Activated T-cell treated with anti-CD3 and anti-CD28 coated beads for 1 hour (primary cell): ENCODE measurements at places on chromosomes 1 and 21.

GRCh38 chr1:39642796-39643195, 3.4 kb upstream of the HEYL start:
- no peak for DNase-seq

GRCh38 chr1:215146240-215146975, 63.9 kb downstream of the KCNK2 start:
- no peak for DNase-seq

GRCh38 chr1:1435106-1435903, at the start of gene VWA1:
Gene VWA1, plus strand, starts transcription at chr1:1435690. Its CDS starts 59 bp downstream, at chr1:1435749.
- DNase-seq = peak; percentile 46

- peak; percentile 6 for DNase-seq
Observed at GRCh38 chr1:34460193-34460592, 283.5 kb downstream of the C1orf94 start.

DNA sequence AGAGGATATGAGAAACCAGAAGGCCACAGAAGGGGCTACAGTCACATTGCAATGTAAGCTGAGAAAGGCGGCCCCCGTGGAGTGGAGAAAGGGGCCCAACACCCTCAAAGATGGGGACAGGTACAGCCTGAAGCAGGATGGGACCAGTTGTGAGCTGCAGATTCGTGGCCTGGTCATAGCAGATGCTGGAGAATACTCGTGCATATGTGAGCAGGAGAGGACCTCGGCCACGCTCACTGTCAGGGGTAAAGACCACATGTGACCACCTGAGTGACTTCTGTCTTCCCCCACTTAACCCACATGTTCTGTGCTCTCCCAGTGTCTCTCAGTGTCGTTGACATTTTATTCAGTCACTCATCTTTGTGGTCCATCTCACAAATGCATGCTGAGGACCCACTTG, 92.1 kb downstream of the OBSCN start:
- no peak for DNase-seq

GRCh38 chr21:40640266-40640789, 206.6 kb downstream of the DSCAM start:
- DNase-seq = no peak

DNA sequence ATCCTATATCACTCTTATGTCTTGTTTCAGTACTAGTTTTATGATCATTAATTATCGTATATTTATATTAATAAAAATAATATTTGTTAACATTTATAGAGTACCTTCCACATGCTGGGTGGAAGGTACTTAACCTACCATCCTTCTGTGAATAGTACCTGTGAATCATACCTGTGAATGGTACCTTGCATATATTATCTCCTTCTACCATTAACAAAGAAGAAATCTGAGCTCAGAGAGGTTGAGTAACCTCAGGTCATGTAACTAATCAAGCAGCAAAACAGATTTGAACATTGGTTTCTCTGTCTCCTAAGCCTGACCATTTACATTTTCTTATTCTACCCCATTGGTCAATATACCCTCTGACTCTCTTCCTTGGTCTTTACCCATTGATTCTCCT, 174.4 kb upstream of the UBE2U start:
- no peak for DNase-seq

DNA sequence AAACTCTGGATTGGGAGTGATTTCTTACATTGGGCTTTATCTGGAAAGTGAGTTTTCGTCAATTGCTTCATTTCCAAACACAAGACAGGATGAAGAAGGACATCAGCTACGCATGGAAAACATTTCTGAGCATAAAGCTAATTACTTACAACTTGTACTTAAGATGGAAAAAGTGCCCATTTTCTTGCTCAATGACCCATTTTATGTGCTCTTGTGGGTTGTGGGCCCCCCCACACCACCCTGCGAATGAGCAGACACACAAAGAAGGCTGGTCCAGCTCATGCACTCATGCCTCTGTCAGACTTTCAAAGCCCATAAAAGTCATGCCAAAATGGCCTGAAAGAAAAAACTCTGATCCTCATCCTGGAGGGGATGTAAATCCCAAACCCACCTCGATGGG, 663.0 kb downstream of the AJAP1 start:
- DNase-seq = no peak

GRCh38 chr1:184044603-184045376, 6.7 kb upstream of the TSEN15 start:
- DNase-seq = no peak

DNA sequence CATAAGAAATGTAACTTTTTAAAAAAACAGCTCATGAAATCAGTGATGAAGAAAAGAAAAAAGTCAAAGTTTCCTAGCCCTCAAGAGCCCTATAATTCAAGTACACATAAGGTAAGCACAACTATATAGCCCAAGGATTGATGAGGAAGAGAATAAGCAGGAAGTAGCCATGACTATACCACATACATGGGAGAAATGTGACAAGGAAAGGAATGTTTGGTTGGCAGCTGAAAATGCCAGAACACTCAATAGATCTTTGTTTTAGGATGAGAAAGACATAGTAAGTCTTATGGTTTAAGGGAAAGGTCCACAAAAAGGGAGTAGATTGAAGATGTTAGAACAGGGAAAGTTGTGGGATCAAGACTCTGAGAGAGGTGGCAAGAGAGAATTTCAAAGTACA, 5.7 kb downstream of the DOCK7 start:
- DNase-seq = no peak

DNA sequence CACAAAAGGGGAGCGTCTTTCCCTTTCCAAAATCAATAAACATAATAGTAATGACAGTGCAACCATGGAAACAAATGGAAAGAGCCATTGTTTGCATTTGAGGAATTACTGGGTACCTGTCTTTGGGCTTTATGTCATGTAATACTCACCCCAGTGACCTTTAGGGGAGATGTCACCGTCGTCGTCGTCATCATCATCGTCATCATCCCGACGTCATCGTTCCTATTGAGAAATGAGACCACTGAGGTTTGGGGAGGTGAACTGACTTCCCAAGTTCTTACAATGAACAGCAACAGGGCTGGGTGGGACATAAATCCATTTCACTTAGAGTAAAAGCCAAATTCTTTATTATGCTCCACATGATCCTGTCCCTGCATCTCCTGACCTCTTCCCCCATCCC, 168.9 kb upstream of the KAZN start:
- DNase-seq = no peak

DNA sequence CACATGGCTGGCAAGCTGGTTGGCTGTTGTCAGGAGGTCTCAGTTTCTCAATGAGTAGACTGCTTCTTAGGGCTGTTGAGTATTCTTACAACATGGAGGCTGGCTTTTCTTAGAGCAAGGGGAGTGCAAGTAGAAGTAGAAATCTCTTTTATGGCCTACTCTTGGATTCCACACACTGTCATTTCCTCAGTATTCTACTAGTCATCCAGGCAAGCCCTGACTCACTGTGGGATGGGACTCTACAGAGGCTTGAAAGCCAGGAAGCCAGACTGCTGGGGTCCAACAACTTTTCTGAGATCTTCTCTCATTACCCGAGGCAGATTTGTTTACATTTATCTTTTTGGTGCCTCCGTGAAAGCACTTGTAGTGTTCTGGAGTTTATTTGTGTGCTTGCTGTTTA, 196.2 kb upstream of the APP start:
- no peak for DNase-seq

DNA sequence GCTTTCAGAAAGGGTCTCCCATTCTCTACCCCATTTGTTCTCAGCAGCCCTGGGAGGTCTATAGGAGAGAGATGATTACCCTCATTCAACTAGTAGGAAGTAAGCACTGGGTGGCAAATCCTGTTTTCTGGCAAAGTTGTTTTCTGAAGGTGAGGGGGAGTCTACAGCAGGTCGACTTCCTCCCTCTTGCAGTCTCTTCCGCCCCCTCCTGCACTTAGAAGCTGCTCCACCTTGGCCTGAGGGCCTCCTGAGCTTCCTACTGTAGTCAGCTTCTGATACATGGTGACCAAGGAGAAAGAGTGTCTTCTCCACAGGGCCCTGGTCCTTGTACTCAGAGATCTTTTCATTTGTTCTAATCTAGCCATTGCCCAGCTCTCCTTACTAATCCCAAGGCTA, 93.1 kb downstream of the RGL1 start:
- no peak for DNase-seq

DNA sequence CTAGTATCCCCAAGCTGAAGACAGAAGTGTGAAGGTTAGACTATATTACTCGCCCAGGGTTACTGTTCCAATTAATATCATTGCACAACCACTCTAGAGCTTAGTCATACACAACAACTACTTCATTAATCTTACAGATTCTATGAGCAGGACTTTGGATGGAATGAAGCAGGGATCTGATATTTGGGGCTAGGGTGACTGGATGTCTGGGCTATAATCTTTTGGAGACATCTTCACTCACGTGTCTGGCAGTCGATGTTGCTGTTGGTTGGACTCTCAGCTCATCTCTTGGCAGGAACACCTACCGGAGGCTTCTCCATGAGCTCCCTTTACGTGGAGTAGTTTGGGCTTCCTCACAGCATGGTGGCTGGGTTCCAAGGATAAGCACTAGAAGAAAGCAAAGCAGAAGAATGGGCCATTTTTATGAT, 519.2 kb upstream of the B3GALT2 start:
- DNase-seq = no peak

- DNase-seq = no peak
Observed at GRCh38 chr1:34867415-34867814, 7.9 kb upstream of the SMIM12 start.

DNA sequence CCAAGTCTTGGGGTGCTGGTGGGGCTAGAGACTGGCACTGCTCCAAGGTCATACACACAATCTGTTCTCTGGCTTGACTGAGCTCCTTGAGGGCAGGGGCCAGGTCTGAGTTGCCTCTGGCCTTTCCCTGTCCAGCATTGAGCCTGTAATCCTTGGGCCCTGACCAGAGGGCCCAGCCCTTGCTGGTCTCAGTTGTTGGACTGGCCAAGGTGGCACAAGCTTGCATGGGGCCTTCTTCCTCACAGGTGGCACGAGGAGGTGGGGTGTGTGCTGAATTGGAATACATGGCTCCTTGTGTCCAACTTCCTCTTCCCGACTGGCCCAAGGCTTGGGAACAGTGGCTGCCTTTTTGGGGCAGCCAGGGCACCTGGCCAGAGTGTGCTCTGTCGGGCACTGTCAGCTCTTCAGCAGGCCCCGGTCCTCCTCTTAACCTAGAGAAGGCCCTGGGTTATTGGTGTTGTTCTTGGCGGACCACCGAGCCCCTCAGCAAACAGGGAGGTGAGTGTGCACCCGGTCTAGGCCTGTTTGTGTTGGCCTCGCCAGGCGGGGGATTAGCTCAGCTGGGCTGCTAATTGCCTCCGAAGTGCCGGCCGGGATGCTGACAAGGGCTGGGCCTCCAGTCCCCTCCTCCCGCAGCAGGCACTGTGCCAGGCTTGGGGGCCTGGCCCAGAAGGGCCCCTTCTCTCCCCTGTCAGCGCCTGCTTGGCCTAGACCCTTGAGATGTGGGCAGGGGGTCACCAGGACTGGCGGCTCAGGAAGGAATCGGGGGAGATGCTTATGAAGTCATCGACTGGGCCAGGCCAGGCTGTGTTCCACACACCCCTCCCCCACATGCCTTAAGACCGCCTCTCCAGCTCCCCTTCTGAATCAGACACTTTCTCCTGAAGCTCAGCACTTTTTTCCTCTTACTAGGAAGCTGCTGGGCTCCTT, 28.5 kb downstream of the WNT4 start:
- no peak for DNase-seq

DNA sequence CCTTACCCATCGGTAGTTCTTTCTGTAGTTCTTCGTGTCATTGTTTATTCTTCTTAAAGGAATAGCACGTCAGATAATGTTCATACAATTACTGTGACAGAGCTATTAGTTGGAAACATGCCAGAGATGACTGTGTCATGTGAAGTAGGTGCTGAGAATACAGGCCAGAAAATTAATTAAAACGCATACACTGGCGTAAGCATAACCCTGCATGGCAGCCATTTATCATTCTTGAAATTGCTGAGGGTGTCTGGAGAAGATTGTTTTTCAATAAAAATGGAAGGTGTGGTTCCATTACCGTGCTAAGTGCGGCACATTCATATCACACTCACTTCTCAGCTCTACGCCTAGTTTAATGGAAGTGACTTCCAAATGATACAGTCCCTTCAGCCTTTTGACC, 7.8 kb downstream of the ETS2 start:
- DNase-seq = no peak

GRCh38 chr1:14980621-14981218, 172.8 kb upstream of the TMEM51 start:
- no peak for DNase-seq

DNA sequence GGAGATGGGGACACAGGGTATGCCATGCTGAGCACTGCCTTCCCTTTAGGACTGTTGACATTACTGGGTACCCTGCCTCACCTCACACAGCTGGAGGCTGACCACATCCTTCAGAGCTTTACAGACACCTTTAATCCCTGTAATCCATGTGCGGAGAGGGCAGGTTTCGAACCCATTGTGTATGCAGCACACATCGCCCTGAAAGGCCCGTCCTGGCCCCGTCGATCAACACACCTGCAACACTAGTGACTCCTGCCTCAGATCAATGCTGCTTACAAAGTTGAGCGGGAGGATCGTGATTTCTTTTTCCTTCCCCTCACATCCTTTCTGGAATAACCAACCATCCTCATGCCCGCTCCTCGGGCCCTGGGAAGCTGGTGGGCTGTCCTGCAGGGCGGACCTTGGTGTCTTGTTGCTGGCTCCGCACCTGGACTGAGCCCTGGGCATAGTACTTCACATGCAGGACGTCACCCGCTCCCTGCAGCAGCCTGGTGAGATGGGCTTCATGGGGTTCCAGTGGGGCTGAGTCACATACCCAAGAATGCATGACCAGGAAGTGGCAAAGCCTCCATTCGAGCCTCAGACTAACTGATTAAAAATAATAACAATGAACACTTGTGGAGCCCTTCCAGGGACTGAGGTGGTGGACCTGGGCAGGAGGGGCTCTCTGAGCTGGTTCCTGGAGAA, 403.6 kb downstream of the PTPRU start:
- no peak for DNase-seq

DNA sequence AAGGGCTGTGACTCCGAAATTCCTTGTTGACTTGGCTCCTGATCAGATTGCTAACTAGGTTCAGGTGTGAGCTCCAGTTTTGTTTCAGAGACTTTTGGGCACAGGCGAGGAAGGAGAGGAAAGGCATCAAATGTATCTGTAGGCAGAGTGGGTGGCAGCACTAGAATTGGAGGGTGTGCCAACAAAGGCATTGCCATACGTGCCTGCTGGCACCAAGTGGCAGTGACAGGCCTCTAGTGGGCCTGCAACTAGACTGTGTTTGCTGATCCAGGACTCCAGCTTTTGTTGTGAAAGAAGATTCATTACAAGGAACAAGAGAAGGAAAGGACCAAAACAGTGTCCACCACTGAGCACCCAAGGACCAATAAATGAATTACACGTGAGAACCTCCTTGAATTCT, 79.5 kb downstream of the TM2D1 start:
- DNase-seq = no peak

GRCh38 chr1:17009706-17010105, 2.0 kb downstream of the ATP13A2 start:
- DNase-seq = no peak

GRCh38 chr1:201317551-201317950, 34.2 kb downstream of the PKP1 start:
- no peak for DNase-seq

GRCh38 chr1:98402860-98403259, 258.7 kb upstream of the SNX7 start:
- DNase-seq = no peak

GRCh38 chr1:247528812-247529474, 7.3 kb downstream of the OR2C3 start:
- no peak for DNase-seq
